ENCODE measurements at places on chromosomes 13 and 19.
A peak's percentile ranks its signal among the peaks of the same experiment; 100 is the strongest.

GRCh38 chr19:27833031-27833430, 1379.9 kb downstream of the UQCRFS1 start:
- no peak for DNase-seq

- DNase-seq, result peak; percentile 92
These were observed 3.4 kb upstream of the PRAM1 start for GRCh38 chr19:8505680-8506401.

DNA sequence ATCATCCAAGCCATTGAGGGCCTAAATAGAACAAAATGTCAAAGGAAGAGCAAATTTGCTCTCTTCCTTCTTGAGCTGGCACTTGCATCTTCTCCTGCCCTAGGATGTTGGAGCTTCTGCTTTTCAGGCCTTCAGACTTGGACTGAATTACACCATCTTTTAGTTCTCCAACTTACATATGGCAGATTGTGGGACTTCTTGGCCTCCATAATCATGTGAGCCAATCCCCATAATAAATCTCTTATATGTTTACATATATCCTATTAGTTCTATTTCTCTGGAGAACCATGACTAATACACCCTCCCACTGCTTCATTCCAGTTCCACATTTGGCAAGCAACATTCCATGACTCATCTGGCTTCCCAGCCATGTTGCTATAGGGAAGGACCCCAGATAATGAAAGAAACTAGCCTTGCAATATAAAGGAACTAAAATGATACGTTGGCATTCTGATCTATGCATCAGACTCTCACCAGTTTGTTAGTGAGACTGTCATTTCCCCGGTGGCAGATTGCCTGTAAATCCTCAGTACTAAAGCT, 11.0 kb upstream of the ACOD1 start:
- DNase-seq, result no peak

GRCh38 chr13:30094015-30094414, 213.3 kb downstream of the KATNAL1 start:
- DNase-seq, result no peak

GRCh38 chr13:21429211-21429610, 29.9 kb downstream of the ZDHHC20 start:
- no peak for DNase-seq

Data from left ventricle myocardium superior (tissue), 1 donor.